ENCODE measurements at places on chromosomes 2 and 18. TPM values are rescaled to one million over a fixed set of nuclear protein-coding genes. Genes with fewer than 3 reads are reported as not detected.
A peak's percentile ranks its signal among the peaks of the same experiment; 100 is the strongest.

DNA sequence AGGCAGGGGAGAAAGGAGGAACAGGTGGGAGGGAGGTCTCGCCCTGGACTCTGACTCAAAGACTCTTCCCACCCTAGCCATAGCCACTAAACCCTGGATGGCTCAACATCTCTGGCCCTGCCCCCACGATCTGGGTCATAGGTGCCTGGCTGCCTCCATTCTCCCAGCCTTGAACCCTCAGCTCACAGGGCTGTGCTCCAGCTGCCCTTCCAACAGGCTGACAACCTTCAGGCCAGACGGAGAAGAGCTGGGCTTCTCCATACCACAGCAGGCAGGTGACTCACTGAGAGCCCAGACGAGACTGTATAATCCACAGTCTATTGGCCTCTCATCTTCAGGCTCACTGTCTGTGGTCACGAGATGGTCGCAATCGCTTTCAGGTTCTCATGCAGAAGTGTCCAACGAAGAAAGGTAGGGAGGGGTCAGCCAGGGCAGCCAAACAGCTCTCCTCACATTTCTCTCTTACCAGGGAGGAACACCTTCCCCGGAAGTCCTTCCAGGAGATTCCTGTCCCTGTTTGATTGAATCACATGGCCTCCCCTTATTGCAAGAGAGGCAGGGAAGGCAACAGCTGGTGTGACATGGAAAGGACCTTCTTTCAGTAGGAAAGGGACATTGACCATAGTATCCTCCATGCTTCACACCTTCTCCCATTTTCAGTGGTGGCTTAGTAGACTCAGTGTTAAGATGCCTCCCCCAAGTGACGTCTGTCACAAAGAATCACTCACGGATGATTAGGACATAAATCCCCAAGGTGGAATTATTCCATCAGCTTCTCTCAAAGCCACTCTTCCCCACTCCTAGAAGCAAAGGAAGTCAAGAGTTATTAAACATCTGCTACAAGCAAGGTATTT is 100.1 kb downstream of the MRO start:
- DNase-seq: peak; percentile 52

The MRPL33 gene
- 88.8 TPM for total RNA-seq

The FAM237A gene
- total RNA-seq: not detected

- DNase-seq: no peak
Observed at GRCh38 chr2:195313962-195314361, 343.1 kb upstream of the SLC39A10 start.

The GPR75 gene
- 2.1 TPM for total RNA-seq
